NCI-H510A (cell line): ENCODE measurements at places on chromosomes 2 and 18.
A peak's percentile ranks its signal among the peaks of the same experiment; 100 is the strongest.

DNA sequence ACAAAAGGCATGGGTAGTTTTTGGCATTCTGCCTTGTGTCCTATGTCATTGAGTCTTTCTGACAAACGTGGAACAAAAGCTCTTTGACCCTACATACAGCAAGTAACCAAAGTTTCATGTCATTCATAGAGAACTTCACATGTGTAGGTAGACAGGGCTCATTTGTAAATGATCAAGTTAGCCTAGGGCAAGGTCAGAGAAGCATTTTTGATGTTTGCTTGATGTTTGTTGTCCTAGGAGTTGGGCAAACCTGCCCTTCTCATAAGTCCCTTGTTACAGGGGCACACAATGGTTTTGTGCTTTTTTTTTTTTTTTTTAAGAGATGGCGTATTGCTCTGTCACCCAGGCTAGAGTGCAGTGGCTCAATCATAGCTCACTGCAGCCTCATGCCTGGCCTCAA is 83.3 kb upstream of the FAM136A start:
- DNase-seq: no peak

- DNase-seq: no peak
Measured at GRCh38 chr2:88709181-88709631, 17.7 kb downstream of the RPIA start.

DNA sequence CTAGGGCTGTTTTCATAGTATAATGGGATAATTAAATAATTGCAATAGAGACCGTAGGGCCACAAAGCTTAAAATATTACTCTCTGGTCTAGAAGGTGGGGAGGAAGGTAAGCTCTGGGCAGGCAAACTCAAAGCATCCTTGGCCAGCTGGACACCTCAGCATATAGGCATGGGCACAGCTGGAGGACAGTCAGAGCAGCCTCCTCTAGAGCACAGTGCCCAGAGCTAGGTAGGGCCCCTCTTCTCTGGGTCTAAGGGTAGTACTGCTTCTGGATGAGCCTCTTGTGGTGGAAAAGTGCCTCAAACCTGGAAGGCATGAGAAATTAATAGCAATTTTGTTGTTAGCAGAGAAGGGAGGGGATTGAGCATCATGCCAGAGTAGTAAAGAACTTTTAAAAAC is 291.3 kb upstream of the FBXO11 start:
- DNase-seq: no peak

- DNase-seq: no peak
Measured at GRCh38 chr18:45723567-45724355, at the start of gene SLC14A1. Gene SLC14A1 (plus strand): TSS chr18:45724181. CDS start chr18:45730321, 6,140 bp downstream.

GRCh38 chr2:205722283-205722918 is 40.1 kb downstream of the NRP2 start:
- no peak for DNase-seq

- peak; percentile 62 for DNase-seq
Measured at GRCh38 chr2:64654063-64654811, 524 bp upstream of the SERTAD2 start.

DNA sequence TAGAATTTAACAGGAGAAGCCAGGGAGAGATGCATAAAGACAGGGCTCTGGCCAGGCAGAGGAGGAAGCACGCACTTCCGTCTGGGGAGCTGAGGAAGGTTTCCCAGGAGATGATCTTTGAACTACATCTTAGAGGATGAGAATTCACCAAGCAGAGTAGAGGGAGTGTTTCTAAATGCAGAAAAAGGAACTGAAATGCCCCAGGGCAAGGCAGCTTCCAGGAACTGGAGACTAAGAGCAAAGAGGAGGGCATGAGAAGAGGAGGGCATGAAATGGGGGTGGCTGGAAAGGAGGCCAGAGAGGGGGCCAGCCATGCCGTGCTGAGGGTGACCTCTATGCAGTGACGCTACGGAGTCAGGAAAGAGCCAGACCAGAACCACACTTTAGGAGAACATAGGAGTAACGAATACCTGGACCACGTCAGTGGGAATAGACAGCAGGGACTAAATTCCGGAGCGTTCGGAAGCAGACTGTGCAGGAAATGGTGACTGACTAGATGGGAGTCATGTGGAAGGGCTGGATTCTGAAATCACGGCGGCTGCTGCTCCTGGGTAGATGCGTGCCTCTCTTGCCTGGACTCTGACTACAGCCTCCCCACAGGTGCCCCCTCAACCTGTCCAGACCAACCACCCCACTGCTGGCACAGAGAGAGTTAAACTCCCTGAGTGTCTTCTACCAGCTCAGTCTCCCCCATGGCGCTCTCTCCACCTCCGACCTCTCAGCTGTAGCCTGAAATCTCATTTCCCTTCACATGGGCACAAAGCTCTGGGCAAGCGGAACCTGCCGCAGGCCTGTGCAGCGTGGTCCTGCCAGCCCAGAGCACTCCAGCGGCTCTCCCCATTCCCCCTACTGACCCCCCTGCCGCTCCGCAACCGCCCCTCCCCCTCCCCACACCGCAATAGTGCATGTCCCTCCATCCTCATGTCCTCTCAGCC is 87.0 kb upstream of the RTN4 start:
- DNase-seq: no peak

DNA sequence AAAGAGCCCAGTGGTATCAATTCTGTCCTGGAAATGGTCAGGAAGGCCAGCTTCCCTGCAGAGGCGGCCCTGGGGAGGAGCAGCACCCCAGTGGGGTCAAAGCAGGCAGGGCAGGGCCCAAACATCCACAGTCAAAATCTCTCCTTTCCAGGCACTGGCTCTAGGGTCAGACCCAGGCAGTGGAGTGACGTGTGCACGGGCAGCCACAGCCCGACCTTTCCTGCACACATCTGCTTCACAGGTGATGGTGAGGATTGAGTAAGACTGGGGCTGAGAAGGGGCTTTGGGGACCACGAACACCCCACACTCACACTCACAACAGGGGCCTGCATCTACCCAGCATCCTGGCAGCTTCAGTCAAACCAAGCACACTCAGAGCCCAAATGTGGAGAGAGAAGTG is 97.8 kb upstream of the GLI2 start:
- no peak for DNase-seq

- no peak for DNase-seq
Measured at GRCh38 chr2:178485356-178485755, 5.1 kb downstream of the PLEKHA3 start.

DNA sequence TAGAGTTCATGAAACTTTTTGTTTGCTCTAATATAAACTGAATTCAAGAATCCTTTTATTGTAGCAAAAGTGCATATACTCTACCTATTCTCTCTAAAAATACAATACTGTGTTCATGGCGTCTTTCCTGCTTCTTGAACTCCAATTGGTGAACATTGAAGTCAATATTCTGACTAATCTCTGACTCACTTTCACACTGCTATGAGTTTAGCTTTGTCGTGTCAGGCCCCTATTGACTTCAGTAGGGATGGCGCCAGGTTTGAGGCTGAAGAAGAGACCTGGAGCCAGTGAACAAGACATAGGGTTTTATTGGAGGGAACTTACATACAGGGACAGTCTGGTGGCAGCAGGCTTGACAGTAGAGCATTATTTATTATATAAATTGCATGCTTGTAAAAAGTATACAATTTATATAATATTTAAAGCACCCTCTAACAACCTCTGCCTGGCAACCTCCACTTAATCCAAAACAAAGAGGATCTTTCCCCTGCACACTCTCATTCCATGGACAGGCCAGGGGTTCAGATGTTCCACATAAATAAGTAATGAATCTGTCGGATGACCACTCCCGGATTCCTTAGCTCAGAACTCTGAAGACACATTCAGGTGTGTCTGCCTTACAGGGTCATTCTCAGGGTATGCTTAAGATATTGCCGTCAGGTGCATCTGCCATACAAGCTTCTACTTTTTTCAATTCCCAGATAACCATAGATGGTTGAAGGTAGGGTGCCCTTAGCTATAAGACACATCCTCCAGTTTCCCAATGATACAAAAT is 141.0 kb downstream of the CERS6 start:
- no peak for DNase-seq

DNA sequence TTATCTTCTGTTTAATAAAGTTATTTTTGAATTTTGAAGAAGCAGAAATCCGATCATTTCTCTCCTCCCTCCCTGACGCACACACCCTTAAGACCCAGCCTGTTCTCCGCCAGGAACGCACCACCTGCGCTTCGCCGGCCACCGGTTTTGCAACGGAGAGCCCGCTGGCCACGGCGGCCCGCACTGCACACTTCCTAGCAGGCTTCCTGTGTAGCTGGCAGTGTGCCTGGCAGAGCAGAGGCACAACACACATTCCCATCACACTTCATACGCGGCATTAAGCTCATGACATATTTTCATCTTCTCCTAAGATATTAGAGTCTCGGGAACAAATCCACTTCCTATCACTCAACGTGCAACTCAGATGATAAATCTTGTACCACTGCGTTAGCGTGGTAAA is 148.0 kb downstream of the HDAC4 start:
- DNase-seq: no peak

- no peak for DNase-seq
Measured at GRCh38 chr2:9690252-9690651, 59.5 kb upstream of the YWHAQ start.

DNA sequence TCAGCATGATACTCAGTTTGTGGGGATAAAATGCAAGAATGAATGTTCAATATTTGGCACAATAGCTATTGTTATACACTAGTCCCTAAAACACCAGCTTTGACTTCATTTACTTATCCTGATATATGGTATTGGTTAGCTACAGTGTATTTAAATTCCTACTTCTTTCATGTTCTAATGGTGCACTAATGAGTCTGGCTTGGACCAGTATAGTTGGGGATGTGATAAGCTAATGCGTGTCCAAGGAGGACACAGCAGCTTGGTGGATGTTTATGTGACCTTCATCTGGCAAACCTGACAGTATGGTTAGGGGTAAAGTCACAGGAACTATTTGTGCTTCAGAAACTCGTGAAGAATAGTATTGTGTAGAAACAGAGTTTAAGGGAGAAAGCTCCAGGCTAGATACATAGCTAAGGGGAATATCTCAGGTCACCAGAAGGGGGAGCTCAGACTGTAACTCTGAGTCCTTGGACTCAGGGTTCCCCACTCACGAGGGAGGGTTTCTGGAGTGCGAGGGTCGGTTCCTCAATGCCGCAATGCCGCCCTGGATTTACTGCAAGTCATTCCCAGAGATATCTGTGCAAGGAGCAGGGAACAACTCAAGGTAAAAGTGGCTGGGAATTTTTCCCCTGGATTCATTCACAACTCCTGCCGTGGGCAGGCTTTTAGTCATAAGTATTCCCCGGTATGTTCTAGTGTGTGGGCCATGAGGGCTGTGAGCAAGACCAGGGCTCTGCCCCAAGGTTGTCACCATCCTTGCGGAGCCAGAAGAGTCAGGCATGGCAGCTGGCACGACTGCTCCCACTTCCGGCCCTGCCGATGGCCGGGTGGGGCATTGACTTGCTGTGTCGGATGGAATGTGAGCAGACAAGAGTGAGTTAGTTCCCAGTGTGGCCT is 14.5 kb downstream of the IL1R2 start:
- DNase-seq: peak; percentile 3

GRCh38 chr2:40611196-40611595 is 159.3 kb upstream of the SLC8A1 start:
- no peak for DNase-seq

DNA sequence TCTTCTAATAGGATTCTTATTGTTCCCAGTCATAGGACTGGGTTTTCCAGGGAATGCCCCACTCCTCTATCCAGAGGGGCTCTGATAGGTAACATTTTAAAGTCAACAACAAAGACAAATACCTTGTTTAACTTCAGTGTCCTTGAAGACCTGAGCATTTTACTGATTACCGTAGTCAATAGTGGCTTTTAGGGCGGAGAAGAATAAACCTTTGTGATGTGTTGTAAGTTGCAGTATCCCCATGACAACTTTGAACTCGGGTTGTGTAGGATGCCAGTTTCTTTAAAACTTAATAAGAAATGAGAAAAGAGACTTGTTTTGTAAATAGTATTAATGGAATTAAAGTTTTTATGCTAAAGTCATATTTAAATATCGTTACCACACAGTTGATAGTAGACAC is 6.0 kb downstream of the GATA6 start:
- DNase-seq: no peak

DNA sequence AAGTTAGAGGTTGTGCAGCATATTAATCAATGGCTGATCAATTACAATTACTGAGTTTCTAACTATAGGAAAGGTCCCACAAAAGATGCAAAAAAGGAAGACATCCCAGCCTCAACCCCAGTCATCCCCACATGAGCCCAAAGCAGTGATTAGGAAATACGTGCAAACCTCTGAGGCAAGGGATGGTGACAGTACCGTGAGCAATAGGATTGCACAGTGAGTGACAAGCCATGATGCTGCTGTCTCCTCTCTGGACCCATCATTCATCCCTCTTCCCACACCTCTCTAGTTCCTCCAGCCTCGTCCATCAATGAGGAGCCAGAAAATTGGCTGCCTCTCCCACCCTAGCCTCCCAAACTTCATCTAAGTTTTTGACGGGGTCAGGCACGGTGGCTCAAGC is 4.0 kb upstream of the SLC11A1 start:
- DNase-seq: no peak

- DNase-seq: no peak
Measured at GRCh38 chr2:69116438-69116837, 103.5 kb downstream of the ANTXR1 start.

DNA sequence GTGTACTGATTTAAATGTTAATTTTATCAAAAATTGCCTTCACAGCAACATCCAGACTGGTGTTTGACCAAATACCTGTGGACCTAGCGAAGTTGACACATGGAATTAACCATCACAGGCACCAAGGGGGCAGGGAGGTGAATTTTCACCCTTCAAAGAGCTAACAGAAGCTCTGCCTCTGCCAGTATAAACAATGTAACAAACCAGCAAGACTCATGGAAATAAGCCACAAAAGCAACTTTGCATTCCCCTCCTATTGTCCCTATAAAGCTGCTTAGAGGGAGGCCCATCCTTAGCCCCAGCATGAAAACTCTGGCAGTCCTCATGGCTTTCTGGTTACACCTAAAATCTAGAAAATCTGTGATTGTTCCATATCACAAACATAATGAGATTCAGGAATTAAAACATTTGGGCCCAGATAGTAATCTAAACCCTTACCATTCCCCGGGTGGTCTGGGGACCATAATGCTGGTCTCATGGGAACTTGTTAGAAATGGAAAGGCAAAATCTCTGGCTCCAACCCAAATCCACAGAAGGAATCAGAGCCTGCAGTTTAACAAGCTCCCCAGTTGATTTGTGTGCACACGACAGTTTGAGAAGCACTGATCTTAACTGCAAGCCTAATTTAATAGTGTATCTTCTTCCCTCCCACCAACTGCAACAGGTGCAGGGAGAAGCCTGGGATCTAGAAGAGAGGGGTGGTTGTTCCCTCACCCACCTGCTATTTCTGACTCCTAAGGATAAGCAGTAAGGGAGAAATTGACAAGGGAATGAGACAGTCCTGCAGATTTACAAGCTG is 23.1 kb downstream of the SERPINB11 start:
- no peak for DNase-seq
